Right lung (tissue), 10 donors: ENCODE measurements at places on chromosomes 12 and 14. TPM values are rescaled to one million over a fixed set of nuclear protein-coding genes. Genes with fewer than 3 reads are reported as not detected.

DNA sequence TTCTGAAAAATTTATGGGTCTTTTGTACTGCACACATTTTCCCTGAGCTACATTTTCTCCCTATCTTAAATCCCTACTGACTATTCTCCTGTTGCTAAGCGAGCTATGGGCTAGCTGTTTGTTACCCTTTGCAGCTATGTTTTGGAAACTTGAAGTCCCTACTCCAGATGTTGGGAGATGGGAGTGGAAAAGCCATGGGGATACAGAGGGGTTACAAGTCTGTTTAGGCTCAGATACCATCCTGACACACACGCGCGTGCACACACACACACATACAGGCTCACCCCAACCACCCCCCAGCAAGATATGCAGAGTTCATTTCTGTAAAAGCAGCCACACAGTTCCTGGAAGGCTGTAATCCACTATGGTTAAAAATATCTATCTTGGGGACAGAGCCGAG lies 15.8 kb downstream of the ATP5MC2 start:
- no peak for DNase-seq

GRCh38 chr12:63982604-63983295 lies 138.2 kb downstream of the SRGAP1 start:
- DNase-seq: no peak

DNA sequence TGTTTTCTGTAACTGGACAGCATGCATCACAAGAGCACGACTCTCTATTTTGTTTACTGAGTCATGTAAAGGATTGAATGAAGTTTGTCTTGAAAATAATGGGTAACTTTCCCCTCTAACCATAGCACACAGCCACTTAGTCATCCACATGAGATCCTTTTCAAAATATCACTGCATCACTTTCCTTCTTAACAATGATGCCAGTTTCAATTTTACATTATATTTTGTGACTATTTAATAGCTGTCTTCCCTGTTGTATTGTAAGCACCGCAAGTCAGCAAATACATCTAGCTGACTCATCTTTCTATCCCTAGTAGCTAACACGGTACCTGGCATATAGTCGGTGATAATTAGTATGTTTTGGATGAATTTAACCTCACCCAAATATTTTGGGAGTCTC lies 83.3 kb upstream of the PPM1H start:
- no peak for DNase-seq

GRCh38 chr12:105457026-105457425 lies 126.5 kb downstream of the C12orf75 start:
- DNase-seq: no peak

GRCh38 chr14:99094901-99095300 lies 177.1 kb downstream of the BCL11B start:
- no peak for DNase-seq

The RDH11 gene
- 62.2 TPM for polyA plus RNA-seq
